ENCODE measurements at places on chromosomes 7 and 10.
A peak's percentile ranks its signal among the peaks of the same experiment; 100 is the strongest.

GRCh38 chr7:139658908-139659675, 118.7 kb downstream of the HIPK2 start:
- H3K36me3 ChIP-seq = peaks cover 7% of the 10 kb centered on the region
- no peak overlapping the region for H3K27ac ChIP-seq
- no peak for DNase-seq
- H3K4me3 ChIP-seq = no peak overlapping the region
- H3K27me3 ChIP-seq = no peaks in the 10 kb centered on the region

- H3K4me3 ChIP-seq = no peak overlapping the region
- H3K27me3 ChIP-seq = no peaks in the 10 kb centered on the region
- no peak overlapping the region for H3K27ac ChIP-seq
- no peaks in the 10 kb centered on the region for H3K36me3 ChIP-seq
- H3K4me1 ChIP-seq = no peaks in the 10 kb centered on the region
- no peak for DNase-seq
Observed at GRCh38 chr7:29297194-29297890, 102.8 kb downstream of the CHN2 start.

GRCh38 chr10:125709553-125710474, 9.7 kb upstream of the EDRF1 start:
- no peaks in the 10 kb centered on the region for H3K27me3 ChIP-seq
- no peak overlapping the region for H3K4me3 ChIP-seq
- H3K4me1 ChIP-seq = peaks cover 4% of the 10 kb centered on the region
- no peak for DNase-seq
- no peaks in the 10 kb centered on the region for H3K36me3 ChIP-seq

GRCh38 chr10:91251430-91252056, 31.1 kb downstream of the PCGF5 start:
- no peak overlapping the region for H3K4me3 ChIP-seq
- DNase-seq = peak; percentile 3
- H3K27me3 ChIP-seq = no peaks in the 10 kb centered on the region
- H3K4me1 ChIP-seq = no peaks in the 10 kb centered on the region
- H3K27ac ChIP-seq = no peak overlapping the region

DNA sequence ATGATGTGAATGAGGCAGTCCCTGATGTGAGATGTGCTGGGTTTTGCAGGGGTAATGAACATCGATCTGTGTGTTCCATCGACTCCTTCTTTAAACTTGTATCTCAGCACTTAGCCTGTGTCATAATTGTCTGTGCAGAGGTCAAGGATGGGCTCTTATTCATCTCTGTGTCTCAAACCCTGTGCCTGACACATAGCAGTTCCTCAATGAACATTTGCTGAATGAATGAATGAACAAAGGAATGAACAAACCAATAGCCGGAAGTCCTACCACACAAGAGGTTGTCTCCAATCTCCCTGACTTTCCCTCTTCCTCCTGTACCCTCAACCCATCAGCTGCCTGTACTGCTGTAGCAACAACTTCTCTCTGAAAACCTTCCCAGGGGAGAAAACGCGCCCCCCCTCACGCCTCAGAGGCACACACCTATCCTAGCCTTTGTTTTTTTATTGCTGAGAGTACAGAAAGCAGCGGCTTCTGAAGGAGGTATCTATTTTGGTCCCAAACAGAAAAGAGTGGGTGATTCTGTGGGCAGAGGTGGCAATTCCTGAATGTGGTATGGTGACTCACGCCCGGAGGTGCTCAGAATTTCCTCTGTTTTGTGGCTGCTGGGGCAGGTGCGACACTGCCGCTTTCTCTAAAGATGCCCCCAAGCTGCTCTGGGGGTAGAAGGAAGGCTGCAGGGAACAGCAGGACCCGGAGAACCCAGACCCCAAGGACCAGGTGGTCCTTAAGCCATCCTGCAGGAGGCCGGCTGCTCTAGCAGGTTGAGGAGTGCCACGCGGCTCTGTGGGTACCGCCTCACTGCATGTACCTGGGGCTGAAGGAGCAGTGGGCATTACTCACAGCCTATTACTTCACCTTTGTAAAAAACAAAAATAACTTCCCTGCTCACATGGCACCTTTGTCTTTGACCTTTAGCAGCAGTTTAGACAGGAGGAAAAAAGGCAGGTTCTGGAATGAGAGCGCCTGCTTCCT, 9.6 kb downstream of the IL2RA start:
- DNase-seq = no peak
- H3K4me3 ChIP-seq = no peak overlapping the region
- H3K36me3 ChIP-seq = no peaks in the 10 kb centered on the region
- peaks cover 10% of the 10 kb centered on the region for H3K4me1 ChIP-seq
- H3K27ac ChIP-seq = peak overlapping the region; percentile 41
- H3K27me3 ChIP-seq = peaks cover 20% of the 10 kb centered on the region

DNA sequence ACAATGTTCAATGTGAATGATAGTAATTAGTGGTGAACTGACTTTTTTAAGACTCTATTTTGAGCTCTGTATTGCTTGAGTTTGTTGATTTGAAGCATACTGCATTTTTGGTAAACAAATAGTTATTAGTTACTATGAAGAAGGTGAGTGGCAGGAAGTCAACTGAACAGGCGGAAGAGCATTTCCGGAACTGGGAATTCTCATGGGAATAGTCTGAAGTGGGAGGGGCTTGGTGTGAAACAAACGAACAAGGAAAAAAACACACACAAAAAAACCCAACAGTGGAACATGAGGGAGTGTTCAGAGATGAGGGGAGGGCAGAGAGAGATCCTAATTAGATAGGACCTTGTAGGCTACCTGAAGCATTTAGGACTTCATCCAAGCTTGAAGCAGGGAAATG, 43.9 kb upstream of the C1QL3 start:
- H3K36me3 ChIP-seq = no peaks in the 10 kb centered on the region
- no peak overlapping the region for H3K4me3 ChIP-seq
- no peaks in the 10 kb centered on the region for H3K4me1 ChIP-seq

DNA sequence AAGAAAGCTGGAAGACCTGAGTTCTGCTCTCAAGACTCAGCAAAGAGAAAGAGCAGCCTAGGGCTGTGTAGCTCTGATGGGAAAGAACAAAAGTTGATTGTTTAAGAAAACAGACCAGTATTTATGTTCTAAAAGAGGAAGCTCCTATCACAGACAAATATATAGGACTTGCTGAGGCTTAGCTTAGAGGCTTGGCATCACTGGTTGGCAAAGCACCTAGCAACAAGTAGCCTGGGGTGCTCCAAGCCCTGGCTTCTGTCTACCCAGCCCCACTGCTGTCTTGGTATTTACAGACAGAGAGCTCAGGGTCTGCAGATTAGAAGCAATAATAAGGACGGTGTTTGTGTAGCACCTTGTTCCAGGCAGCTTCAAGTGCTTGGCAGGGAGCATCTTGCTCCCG, 36.9 kb upstream of the CCDC3 start:
- no peak overlapping the region for H3K27ac ChIP-seq
- DNase-seq = no peak
- H3K27me3 ChIP-seq = no peaks in the 10 kb centered on the region
- H3K4me3 ChIP-seq = no peak overlapping the region

GRCh38 chr7:135717693-135718092, 10.3 kb downstream of the SLC13A4 start:
- H3K27ac ChIP-seq = no peak overlapping the region
- H3K27me3 ChIP-seq = no peaks in the 10 kb centered on the region
- no peaks in the 10 kb centered on the region for H3K36me3 ChIP-seq

GRCh38 chr10:121171825-121172787, 320.9 kb downstream of the WDR11 start:
- H3K4me1 ChIP-seq = no peaks in the 10 kb centered on the region
- H3K27me3 ChIP-seq = no peaks in the 10 kb centered on the region
- DNase-seq = no peak
- no peak overlapping the region for H3K27ac ChIP-seq

GRCh38 chr7:158716802-158717201, 12.2 kb upstream of the NCAPG2 start:
- no peak overlapping the region for H3K4me3 ChIP-seq
- no peaks in the 10 kb centered on the region for H3K27me3 ChIP-seq
- no peak for DNase-seq
- no peak overlapping the region for H3K27ac ChIP-seq
- H3K36me3 ChIP-seq = no peaks in the 10 kb centered on the region
- no peaks in the 10 kb centered on the region for H3K4me1 ChIP-seq

DNA sequence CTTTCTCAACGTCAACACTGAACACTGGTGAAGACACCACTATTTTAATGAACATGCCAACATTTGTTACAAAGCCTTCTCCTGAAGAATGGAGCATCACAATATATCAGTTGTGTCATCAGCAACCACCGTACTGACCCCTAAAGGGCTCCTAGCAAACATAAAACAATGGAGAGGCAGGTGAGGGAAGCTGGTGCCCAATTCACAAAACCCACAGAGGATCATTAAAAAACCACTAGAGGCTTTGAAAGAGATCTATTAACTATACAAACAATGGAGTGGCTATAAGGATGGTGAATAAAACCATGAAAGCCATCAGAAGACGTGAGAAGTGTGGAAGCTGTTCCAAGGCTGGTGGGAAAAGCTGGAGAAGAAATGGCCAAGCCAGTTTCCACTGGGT, 150.8 kb downstream of the FAM107B start:
- DNase-seq = no peak
- no peaks in the 10 kb centered on the region for H3K27me3 ChIP-seq
- H3K4me1 ChIP-seq = no peaks in the 10 kb centered on the region
- no peak overlapping the region for H3K27ac ChIP-seq
- H3K36me3 ChIP-seq = no peaks in the 10 kb centered on the region

DNA sequence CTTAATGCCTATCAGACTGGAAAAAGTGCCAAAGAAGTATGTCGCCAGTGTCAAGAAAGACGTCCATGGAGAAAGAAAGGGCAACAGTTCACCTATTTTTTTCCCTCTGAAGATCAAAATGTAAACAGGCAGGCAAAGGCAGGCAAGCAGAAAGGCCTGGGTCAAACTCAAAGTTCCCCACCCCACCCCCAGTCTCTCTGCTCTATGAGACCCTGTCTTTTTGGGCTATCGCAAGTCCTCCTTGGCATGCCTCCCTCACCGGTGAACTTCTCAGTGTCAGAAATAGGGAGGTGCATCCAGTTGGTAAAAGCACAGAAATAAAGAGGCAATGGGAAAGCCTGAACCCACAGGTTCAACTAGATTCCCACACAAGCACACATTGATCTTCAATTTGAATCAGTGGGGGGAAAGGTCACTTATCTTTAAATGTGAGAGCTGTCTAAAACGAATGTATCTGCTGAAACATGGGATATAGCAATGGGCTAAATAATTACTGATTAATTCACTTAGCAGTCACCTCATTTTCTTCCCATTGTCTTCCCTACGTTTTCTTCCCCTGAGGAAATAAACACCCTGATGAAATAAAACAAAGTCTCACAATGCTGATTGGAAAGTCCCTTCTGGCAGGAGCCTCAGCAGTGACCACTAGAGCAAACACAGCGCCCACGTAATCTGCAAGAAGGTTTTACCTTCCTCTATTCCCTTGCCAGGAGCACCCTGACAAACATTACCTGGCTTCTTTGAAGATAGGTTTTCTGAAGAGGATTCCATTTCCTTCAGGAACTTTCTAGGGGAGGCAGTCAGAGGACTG, 31.1 kb downstream of the JAZF1 start:
- H3K27ac ChIP-seq = no peak overlapping the region
- H3K27me3 ChIP-seq = no peaks in the 10 kb centered on the region
- H3K4me3 ChIP-seq = no peak overlapping the region
- no peak for DNase-seq
- H3K36me3 ChIP-seq = no peaks in the 10 kb centered on the region

DNA sequence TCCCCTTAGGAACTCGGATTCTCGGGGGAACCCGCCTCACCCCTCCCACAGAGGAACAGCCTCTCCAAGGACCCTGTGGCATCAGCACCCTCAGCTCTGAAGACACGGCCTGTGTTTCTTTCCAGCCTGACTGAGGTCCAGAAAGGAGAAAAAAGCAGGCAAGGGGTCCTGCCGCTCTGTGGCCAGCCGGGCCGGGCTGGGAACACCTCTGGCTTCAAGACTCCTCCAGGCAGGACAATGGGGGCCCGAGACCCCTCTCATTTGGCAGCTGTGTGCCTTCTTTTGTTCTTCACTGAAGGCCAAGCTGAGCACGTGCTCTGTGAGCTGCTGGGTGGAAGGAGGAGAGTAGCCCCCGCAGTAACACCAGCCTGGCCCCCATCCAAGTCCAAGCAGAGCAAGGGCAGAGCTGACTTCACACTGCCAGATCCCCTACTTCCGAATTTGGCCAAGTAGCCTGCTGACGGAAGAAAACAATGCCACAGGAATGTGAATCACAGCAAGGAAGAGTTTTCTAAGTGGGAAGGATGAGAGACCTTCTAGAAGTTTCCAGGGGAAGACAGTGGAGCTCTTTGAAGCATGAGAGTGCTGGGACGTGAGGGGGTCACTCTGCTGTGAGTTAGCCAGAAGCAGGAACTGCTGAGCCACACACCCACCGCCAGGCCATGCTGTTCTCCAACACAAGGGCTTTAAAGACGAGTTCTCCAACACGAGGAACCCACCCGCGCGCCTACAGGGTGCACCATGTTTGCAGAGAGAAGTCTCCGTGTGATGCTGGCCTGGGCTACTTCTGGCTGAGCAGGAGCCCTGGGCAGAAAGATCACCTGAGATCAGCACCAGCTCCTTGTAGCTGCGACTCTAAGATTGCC, 3.1 kb downstream of the CNPY1 start:
- H3K27me3 ChIP-seq = no peaks in the 10 kb centered on the region
- H3K27ac ChIP-seq = no peak overlapping the region
- no peaks in the 10 kb centered on the region for H3K36me3 ChIP-seq
- H3K4me3 ChIP-seq = no peak overlapping the region
- no peaks in the 10 kb centered on the region for H3K4me1 ChIP-seq
- no peak for DNase-seq

- H3K27ac ChIP-seq = no peak overlapping the region
- no peak for DNase-seq
- no peaks in the 10 kb centered on the region for H3K4me1 ChIP-seq
- H3K27me3 ChIP-seq = no peaks in the 10 kb centered on the region
- no peak overlapping the region for H3K4me3 ChIP-seq
Observed at GRCh38 chr7:97868788-97869187, 3.4 kb downstream of the ASNS start.

DNA sequence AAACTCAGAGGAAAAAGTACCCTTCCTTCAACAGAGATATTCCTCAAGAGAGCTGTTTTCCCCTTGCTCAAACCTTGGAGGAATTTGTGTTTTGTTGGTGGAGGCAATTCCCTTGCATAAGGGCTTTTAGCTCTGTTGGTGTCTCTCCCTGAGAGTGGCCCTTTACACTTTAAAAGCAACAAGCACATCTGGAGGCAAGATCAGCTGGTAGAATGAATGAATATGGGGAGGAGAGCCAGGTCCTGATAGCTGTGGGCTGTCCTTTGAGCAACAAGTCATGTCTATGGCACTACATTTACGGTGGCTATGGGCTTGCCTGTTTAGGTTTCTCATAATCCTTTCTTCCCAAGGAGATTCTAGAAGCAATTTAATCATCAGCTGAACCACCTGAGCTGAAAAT, 384.0 kb downstream of the SORCS3 start:
- H3K27me3 ChIP-seq = no peaks in the 10 kb centered on the region
- H3K4me3 ChIP-seq = no peak overlapping the region
- no peaks in the 10 kb centered on the region for H3K4me1 ChIP-seq

GRCh38 chr7:16071246-16071857, 350.0 kb downstream of the CRPPA start:
- H3K27ac ChIP-seq = no peak overlapping the region
- no peaks in the 10 kb centered on the region for H3K36me3 ChIP-seq
- H3K4me1 ChIP-seq = no peaks in the 10 kb centered on the region
- no peak for DNase-seq
